Stromal cell of bone marrow (primary cell): ENCODE measurements at places on chromosomes 2 and 18.

- DNase-seq, result no peak
Measured at GRCh38 chr2:40546439-40547191, 94.7 kb upstream of the SLC8A1 start.

DNA sequence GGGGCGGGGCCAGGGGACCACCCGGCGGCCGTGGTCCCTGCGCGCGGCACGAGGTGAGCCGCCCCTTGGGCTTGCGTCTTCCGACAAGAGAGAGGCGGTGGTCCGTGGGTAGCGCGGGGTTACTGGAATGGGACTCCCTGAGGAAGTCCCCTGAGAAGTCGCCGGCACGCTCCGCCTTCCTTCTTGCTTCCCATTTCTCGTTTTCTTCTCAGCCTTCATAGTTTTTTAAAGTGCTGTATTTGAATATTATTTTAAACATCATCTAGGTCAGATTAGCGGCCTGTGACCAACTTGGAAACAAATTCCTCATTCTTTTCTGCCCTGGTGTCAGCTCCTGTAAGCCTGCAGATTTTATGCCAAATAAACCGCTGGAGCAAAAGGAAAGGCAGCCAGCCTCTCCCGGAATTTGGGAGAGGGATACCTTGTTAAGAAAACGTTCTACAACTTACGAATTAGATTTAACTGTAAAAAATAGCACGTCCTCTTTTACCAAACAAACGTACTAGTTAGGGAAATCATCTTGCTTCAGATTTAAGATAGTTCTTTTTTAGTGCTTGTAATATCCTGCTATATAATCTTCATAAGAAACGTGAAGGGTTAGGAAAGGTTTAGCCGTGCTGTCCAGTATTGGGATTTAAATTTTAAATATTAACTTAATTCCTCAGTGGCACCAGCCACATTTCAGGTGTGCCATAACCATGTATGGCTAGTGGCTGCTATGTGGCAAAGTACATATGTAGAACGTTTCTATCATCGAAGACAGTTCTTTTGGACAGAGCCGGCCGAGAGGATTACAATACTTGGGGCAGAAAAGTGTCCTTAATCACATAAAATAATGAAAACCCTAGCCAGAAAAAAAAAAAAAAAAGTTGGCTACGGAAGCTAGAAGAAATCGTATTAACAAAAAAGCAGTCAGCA is 628 bp upstream of the PTPN2 start:
- DNase-seq, result no peak

GRCh38 chr2:237177052-237177451 is 91.4 kb downstream of the COPS8 start:
- no peak for DNase-seq

DNA sequence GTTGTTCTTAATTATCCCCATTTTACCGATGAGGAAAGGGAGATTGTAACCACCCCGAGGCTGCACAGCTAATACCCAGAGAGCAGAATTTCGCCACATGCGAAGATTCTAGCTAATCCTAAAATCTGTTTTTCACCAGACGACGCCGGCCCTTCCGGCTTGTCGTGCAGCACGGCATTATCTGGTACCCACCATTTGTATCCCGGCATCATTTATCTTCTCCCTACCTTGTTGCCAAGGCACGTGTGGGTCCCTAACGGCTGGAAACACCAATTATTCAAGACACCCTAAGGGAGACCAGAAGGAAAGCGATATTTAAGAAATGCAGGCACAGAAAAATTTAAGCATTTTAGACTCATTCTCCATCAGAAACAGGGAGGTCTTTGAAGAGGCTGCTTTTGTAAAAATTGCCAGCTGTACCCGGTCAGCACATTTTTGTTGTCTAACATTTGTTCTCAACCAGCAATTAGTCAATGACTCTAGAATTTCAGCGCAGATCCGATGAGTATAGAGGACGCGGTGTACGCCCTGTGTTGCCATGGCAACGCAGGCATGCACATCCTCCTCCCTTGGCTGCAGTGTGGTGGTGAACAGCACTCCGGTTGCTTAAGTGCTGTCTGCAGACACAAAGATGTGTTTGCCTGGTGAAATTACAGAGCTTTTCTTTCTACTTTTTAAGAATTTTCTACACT is 111.6 kb downstream of the AGAP1 start:
- DNase-seq, result peak; percentile 97

- DNase-seq, result no peak
Measured at GRCh38 chr2:236321415-236321814, 57.2 kb upstream of the ASB18 start.

- peak; percentile 2 for DNase-seq
Measured at GRCh38 chr2:70412294-70413070, 110.6 kb upstream of the FAM136A start.

DNA sequence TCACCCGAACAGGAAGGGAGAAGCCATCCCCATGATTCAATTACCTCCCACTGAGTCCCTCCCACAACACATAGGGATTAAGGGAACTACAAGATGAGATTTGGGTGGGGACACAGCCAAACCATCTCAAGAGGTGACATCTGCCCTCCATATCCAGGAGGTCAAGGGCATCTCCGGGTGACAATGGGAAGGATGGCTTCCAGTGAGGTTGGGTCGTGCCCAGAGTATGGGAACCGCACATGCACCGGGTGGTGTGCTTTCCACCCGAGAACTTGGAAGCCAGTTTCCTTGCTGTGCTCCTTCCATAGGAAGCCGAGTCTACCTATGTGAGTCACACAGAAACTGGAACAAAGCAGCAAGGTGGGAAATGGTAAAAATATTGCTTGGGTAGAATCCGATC is 216.9 kb upstream of the SALL3 start:
- DNase-seq, result no peak

- no peak for DNase-seq
Measured at GRCh38 chr2:144894612-144895599, 375.0 kb upstream of the ZEB2 start.

GRCh38 chr2:238846628-238847418 is 1.1 kb upstream of the TWIST2 start:
- no peak for DNase-seq

- DNase-seq, result peak; percentile 9
Measured at GRCh38 chr2:100416935-100417710, at the start of gene CHST10. Gene CHST10, minus strand, starts transcription at chr2:100417668. Its CDS starts 10,993 bp downstream, at chr2:100406675.

DNA sequence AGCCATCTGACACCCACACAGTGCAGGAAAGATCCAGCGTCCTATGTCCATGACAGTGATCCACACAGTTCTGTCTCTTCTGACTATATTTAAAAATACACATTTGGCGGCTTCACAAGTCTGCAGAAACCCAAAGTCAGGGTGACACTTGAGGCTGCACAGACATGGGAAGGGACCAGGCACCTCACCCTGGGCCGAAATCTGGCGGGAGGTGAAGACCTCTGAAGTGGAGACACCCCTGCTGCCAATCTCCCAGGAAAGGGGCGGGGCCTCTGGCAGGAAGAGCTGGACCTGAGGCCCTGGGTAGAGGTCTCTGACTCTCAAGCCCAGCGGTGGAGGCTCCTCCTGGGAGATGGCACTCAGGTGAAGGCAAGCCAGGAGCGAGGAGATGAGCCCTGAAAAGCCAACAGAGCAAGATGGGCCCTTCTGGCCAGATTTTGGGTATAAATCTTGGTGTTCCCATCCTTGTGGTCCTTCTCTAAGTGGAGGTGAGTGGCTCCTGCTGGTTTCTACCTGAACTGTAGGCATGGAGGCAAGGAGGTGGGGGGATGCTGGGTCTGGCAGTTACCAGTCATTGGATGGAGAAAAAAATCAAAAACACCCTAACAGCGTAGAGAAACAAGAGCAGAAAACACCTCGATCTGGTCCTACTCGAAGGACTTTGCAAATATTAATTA is 248.4 kb downstream of the HDAC4 start:
- DNase-seq, result no peak

- no peak for DNase-seq
Measured at GRCh38 chr2:4803396-4803795, 888.8 kb upstream of the SOX11 start.

DNA sequence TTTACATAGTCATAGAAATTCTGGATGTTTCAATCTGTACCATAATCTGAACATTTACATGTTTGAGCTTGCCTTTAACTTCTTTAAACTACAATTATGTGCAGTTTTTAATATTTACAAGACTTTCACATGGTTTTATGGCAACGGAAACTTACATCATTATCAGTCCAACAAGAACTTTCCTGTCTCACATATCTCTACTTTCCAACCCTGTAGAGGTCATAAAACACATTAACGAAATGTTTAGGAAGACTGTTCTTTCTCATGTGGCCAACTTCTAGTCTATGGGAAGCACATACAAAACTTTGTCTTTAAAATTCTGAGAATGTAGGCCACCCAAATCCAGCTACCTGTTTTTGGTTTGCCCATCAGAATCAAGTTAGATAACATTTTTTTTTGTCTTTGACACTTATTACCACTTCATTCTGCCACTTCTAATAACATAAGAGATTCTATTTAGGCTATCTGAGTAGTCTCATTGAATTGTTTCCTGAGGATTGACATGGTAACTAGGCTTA is 693.2 kb downstream of the KCNJ3 start:
- no peak for DNase-seq

- no peak for DNase-seq
Measured at GRCh38 chr2:37168217-37168981, 11.6 kb upstream of the EIF2AK2 start.

DNA sequence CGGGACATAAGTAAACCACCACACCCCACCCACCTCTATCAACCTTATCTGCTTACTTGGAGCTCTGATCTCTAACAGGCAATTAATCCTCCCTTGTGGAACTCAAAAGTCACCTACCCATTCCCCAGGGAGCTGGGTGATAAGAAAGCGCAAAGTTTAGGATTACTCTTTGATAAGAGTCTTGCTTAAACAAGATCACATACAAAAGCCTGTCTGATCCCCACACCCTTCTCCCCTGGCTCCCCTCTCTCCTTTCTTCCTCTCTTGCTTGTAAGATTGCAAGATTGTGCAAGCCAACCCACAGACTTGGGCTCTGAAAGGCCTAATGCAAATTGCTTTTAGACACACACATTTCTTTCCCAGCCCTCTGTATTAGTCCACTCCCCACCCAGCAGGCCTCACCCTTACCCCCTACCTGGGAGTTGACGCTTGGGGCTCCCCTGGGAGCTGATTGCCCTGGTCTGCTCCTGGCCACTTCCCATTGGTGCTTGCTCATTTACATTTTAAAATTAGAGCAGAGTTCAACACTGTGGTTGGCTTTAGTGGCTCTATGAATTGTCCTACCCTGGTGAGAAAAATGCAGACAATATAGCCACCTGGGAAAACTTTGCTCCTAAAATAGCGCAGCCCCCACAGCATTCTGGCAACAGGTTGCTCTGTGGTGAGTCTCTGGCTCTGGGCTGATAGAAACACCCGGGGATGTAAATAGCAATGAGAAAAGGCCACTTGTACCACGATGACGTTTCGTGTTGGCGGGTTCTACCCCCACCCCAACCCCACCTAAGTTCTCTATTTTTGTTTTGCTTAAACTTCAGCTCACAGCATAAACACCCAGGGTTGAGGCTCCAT is 92.8 kb upstream of the MSH2 start:
- no peak for DNase-seq

- peak; percentile 31 for DNase-seq
Measured at GRCh38 chr2:14932285-14932684, 299.8 kb downstream of the LRATD1 start.

DNA sequence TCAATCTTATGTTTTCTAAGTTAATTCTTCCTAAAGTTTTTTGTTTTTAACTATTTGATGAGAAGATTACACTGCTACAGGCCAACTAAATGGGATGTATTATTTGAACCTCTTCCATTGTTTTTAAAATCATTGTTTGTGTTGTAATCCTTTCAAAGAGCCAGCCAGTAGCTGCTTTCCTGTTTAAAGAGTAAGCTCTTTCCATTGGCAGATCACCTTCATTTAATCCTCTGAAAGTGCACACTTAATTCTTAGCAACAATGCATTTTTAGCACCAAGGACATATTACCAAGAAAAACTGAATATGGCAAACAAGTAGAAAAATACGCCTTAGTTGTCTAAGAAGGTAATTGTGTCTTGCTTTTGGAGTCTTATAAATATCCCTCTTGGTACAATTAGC is 54.0 kb downstream of the MEIS1 start:
- DNase-seq, result no peak

GRCh38 chr2:25618676-25619075 is 54.7 kb downstream of the DTNB start:
- peak; percentile 65 for DNase-seq

DNA sequence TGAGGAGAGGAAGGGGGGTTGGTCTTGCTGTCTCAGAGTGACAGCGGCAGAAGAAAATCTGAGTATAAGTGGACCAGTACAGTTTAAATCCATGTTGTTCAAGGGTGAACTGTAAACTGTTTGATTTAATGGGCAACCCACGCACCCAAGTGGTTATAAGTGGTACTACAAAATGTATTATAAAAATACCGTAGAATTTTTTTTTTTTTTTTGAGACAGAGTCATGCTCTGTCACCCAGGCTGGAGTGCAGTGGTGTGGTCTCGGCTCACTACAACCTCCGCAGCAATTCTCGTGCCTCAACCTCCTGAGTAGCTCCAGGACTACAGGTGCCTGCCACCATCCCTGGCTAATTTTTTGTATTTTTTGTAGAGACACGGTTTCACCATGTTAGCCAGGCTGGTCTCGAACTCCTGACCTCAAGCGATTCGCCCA is 2.1 kb upstream of the CHCHD5 start:
- peak; percentile 54 for DNase-seq

DNA sequence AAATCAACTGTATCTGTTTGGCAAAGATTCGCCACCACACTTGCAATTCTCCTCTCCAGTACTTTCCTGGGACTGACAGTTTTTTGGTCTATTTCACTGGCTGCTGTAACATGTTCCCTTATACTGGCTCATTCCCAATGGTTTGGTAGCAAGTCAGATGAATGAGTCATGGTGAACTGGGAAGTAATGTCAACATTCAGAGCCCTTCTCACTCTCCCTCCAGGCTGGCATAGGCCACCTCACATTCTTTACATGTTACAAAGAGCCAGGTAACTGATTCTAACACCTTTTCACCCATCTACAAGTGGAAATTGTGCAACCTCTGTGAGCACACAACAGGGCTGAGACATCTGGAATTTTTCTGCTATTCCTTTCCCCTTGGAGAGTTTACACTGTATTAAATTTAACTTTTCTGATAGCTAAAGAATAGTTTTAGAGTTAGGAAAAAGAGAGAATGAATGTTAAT is 111.3 kb upstream of the TLK1 start:
- peak; percentile 93 for DNase-seq

DNA sequence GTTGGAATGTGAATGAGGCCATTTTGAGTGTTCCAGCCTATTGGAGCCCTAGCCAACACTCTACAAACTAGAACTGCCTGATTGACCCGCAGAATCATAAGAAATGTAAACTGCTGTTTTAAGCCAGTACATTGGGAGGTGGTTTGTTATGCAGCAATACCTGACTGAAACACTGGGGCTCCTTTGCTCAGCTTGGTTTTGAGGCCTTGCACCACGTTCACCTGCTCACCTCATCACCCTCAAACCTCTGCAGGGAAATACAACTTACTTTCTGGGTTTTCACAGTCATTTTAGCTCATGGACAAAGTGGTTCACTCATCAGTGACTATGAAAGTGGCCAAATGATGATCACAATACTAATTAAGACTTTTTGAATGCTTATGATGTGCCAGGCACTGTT is 10.9 kb upstream of the DARS1 start:
- no peak for DNase-seq

GRCh38 chr18:2846636-2847316 is at the start of gene EMILIN2:
Gene EMILIN2, plus strand, starts transcription at chr18:2847006. Its CDS starts 183 bp downstream, at chr18:2847189.
- DNase-seq, result no peak

- DNase-seq, result no peak
Measured at GRCh38 chr18:448116-448790, 52.2 kb downstream of the COLEC12 start.

GRCh38 chr18:7164323-7165004 is 46.9 kb upstream of the LAMA1 start:
- peak; percentile 28 for DNase-seq
